PC-3 (cell line): ENCODE measurements at places on chromosomes 6 and 20.

DNA sequence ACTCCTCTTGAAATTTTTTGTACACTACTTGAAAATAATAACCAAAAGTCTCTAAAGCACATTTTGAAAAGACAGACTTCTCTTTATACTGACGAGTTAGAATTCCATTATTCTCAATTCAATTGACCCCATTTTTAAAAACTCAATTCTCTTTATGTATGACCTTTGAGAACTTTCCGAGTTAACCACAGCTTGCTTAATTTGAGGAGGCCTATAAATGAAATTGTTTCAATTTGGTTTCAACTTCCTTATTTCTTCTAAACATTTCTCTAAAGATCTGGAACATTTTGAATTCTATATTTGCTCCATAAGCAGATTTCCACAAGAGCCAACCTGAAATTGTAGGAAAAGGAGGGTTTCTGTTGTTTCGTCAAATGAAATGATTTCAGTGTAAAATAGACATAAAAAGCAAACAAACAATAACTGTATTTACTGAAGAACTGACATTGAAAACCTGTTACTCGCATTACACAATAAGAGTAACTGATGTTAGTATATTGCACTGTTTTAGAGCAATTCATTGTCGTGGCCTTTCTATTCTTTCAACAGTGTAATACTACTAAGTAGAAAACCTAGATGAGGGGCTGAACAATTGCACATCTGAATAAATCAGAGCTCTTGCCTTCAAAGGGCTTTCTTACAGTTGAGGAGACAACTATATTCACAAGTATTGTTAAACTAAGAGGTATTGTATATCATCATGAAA lies 223.6 kb downstream of the HIVEP2 start:
- DNase-seq, result no peak

DNA sequence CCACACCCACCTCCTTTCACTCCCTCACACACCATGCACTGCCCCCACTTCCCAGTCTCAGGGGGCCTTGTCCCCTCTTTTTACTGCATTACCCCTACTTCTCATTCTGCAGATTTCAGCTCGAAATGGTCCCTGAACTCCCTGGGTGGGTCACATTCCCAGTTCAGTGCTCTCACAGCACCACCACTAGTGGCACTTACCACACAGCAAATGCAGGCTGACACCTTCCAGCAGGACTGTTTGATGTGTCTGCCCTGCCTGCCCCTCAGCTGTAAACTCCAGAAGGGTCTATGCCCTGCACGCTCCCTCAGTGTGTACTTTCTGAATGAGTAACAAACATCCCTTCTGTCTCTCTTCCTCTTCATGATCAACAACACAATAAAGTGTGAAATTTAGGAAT lies 4.0 kb downstream of the DYNLT1 start:
- DNase-seq, result no peak

GRCh38 chr20:20060234-20060998 lies 8.1 kb downstream of the CFAP61 start:
- no peak for DNase-seq

GRCh38 chr6:32050562-32050961 lies 12.3 kb downstream of the CYP21A2 start:
- DNase-seq, result no peak

DNA sequence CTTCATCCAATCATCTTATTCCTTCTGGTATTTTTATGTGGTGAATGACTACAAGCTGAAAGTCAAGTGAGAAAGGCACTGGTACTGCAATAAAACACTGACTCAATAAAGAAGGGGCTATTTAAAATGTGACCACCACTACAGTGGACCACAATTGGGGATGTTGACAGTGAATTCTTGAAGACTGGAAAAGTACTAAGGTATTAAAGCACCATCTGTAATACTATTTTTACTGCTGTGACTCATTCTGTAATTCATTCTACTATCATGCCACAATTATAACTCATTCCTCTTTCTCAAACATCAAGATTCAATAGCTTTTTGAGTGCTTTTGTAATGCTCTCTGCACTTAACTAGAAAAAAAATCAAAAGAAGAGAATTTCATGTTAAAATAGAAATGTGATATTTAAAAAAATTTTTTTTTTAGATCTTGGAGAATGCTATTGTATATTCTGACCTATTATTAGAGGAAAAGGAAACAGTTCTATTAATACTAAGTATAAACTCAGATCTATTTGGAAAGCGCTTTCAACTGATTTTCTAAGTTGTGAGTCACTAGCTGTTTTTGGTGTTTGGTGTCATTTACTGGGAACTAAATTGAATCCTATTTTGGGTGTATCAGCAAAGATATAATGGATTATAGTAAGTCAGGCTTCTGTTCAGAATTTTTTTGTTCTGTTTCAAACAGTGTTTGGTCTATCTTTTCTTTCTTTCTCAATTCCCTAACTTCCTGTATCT lies 104.7 kb upstream of the TMEM170B start:
- DNase-seq, result peak; percentile 93

GRCh38 chr6:143974089-143974488 lies 34.0 kb downstream of the PLAGL1 start:
- DNase-seq, result no peak

- DNase-seq, result no peak
These were observed 6.8 kb downstream of the NOX3 start for GRCh38 chr6:155448668-155449449.

DNA sequence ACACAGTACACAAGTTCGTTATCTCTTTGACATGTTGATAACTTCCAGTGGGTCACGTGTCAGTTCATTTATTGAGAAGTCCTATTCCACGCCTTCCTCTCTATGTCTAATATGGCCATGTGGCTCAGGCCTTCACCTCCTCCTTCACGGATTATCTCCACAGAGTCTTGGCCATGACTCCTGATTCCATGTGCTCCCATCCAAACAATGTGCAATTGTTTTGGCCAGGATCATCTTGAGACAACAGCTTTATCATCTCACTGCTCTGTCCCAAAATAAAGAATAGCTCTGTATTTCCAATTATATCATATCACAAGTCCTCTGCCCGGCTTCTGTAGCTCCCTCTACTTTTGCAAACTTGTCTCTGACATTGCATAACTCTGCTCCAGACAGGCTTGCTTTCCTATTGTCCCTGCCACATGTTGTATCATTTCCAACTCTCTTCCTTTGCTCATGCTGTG lies 11.1 kb upstream of the TXNDC5 start:
- no peak for DNase-seq

- DNase-seq, result peak; percentile 36
These were observed 30.9 kb downstream of the ANGPT4 start for GRCh38 chr20:884983-885952.
